ENCODE measurements at places on chromosomes 7 and 10.
A peak's percentile ranks its signal among the peaks of the same experiment; 100 is the strongest.

DNA sequence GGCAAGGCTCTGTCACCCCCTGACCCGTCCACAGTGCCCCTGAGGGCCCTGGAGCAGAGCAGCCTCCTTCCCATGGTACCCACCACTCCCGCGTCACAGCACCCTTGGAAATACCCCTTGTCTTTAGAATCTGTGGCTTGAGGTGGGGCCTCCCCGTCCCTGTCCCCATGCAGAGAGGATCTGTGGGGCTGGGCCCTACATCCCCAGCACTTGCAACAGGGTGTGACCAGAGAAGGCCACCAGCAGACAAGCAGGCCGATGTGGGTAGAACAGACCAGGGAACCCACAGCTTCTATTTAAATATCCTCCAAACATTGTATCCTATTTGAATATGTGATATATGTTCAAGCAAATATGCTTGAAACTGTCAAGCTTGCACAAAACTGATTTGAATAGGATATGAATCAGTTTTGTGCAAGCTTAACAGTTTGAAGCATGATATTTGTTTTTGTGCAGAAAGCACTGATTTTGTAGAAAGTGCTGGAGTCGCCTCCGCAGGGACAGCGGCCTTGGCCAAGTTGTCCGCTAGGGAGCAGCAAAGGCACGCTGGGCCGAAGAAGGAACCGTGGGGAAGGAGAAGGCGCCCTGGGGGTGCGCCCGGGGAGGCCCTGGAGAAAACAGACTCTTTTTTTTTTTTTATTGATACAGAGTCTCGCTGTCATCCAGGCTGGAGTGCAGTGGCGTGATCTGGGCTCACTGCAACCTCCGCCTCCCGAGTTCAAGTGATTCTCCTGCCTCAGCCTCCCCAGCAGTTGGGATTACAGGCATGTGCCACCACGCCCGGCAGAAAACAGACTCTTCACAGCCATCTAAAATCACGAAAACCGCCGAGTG, 2.2 kb downstream of the CFAP46 start:
- DNase-seq, result no peak

- DNase-seq, result no peak
These were observed 99.4 kb downstream of the MICALL2 start for GRCh38 chr7:1359681-1360485.

DNA sequence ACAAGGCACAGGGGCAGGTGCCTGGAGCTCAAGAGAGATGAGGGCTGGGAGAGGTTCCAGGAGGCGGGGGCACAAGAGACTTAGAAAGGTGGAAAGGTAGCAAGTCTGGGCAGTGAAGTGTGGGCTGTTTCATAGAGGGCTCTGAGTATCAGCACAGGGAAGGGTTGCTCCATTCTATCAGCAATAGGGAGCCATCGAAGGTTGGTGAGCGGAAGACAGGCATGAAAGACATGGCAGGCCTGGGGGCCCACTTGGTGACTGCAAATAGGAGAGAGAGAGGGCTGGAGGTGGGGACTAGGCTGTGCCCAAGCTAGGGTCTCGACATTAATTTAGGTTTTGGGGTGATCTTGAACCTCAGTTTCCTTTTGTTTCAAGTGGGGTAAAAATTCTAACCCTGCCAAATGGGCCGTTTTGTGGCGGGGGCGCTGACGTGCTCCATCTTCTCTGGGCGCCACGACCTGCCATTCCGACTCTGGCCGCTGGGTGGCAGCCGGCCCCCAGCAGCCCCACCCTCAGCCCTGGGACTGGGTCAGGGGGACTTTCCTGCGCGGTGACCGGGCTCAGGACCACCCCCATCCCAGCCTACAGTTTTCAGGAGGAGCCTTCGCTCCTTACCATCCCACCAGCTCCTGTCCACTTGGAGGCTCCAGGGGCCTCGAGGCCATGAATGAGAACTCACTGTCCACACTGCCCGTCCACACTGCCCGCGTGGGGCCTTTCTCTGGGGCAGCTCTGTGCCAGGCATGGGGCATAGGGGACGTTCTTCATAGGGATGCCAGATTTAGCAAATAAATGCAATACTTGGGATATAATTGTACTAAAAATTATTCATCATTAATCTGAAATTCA, 37.2 kb upstream of the PCBD1 start:
- peak; percentile 55 for DNase-seq

DNA sequence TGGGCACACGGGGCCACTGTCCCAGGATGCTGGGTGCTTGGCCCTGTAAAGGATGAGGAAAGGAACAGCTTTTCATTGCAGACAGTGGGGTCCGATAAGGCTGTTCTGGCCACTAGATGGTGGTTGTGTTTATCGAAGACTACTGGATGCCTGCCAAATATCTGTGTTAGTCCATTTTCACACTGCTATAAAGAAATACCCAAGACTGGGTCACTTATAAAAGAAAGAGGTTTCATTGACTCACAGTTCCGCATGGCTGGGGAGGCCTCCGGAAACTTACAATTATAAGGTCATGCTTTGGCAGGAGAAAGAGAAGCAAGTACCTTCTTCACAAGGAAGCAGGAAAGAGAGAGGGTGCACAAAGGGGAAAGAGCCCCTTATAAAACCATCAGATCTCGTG, 32.2 kb upstream of the GARS1 start:
- no peak for DNase-seq

DNA sequence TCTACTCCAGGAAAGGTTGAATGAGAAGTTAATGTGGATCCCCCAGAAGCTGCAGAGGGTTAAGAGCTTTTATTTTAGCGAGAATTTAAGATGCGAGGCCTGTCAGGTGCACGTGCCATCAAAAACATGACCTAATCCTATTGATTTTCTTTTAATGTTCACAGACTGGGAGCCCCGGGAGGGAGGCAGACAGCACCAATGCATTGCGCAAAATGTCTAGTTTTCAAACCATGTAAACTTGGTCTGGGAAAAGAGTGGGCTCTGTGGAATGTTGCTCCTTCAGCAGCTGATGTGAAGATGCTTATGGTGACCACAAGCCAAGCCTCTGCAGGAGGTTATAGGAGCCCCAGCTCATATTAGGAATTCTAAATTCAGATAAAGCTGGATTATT, 172.0 kb upstream of the ITGB1 start:
- no peak for DNase-seq

DNA sequence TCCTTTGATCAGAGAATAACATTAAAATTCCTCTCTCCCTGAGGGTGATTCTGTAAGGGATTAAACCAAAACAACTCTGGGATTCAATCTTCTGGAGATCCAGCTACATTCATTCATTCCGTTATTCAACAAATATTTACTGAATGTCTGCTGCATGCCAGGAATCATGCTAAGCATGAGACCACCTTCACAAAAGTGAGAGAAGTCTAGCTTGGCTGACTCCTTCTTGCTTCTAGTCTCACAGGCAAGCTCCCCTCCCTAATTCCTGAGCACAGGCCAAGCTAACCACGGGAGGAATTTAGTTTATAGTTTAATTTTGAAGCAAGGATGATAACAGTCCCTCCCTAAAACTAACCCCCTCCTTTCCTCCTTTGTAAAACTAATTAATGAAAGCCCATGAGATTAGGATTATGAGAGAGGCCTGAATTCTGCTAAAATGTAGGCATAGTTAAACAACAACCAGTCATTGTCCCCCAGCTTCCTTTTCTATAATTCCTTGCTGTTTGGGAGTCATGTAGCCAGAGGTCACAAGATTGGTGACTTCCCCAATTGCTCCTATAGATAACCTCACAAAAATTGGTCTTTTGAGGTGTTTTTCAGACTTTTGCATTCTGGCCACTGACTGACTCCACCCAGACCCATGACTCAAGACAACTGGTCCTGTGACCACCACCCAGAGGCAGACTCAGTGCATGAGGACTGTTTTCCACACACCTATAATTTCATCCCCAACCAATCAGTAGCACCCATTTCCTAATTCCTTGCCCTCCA, 113.5 kb downstream of the ITGB8 start:
- no peak for DNase-seq

GRCh38 chr7:158016180-158017097, 571.2 kb downstream of the PTPRN2 start:
- no peak for DNase-seq

DNA sequence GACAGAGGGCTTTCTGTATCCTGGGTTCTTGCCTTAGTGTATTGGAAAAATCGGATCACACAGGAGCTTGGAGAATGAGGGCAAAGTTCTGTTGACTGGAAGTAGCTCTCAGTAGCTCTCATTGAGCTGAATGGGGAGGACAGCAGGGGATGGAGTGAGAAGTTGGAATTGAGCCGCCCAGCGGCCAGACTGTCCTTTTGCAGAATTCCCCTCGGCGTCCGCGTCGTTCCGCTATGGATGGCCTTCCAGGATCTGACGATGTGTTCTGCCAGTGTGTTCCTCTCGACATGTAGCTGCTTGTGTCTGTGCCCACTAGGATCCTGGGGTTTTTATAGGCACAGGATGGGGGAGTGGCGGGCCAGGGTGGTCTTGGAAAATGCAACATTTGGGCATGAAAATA, 351.8 kb upstream of the SEMA3A start:
- no peak for DNase-seq

DNA sequence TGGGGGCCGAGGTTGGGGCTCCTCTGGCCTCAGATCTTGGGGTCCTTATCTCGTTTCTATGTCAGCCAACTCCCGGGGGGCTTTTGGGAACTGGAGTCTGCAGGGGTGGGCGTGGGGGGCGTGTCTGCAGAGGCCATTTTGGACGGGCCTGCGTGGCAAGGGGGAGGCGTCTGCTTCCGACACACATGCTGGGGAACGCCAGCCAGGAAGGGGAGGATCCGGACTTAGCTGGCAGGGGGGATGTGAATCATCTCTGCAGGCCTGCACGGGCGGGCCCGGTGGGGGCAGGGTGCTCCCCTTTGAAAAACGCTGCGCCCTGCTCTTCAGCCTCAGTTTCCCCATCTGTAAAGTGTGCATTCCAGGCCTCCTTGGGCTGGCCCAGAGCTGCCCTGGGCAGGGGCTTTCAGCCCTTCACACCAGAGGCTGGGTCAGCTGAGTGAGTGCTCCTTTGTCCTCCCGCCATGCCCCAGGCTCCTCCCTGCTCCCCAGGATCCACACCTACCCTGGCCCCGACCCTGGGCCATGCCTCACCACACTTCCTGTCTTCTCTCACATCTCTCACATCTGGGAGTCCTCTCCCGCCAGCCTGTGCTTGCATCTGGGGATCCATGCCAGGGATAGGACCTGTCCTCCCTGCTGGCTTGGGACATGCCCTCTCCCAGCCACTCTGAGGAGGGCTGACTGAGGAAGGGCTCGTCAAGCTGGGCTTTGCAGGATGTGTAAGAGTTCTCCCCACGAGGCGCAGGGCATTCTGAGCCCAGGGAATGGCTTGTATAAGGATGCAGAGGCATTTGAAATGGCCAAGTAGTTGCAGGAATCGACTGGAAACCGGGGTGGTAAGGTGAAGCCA, 172.6 kb upstream of the TNRC18 start:
- peak; percentile 42 for DNase-seq

DNA sequence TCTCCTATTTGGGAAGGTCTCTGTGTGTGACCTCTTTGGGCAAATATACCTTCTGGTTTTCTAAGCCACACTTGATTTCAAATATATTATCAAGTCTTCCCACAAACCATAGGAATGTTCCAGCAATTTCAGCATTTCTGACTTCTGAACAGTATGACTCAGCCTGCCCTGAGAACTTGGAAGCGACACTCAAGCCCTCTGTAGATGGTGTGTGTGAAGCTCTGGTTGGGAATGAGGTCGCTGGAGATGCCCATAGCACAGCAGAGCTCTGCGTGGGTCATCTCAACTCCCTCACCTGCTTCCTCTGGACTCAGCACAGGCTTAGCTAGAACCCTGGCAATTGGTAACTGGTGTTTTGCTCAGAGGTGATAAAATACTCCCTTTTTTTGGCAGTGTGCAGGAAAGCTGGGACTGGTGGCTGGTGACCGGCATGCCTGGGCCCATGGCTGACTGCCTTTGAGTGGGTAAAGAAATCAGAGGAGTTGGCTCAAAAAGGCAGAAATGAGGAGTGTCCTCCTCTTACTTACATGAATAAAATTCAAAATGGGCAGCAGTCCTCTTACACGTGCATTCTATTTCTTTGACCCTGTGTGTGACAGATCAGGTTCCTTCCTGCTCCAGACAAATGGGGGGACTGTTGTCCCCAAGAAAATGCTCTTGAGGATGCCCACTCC, 87.5 kb upstream of the NRP1 start:
- DNase-seq, result no peak

- DNase-seq, result no peak
These were observed 107.9 kb downstream of the PPP1R17 start for GRCh38 chr7:31794851-31795344.

DNA sequence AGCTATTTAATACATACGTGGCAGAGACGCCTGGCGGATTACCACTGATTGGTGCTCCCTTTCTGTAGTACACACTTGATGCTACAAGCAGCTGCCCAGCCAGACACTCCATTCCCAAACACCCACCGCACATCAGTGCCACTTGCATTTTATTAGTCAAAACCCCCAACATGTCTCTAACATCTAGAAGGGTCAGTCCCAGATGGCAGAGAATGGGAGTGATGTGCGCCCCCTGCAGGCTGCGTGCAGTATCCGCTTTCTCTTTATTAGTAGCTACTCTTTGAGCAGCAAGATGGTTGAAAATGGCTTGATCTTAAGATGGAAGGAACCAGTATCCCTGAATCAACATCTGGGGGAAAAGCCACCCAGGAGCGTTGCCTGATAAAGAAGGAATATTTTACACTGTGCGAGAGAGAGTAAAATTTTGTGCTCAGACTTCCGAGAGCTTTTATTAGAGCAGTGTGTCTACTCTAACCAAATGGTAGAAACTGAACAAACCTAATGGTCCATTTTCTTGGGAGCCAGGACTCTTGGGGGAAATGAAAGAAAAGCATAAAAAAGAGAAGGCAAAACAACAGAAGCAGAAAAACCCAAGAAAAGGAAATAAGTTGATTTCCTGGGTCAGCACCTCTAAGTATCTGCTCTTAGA, 78.3 kb downstream of the ST8SIA6 start:
- DNase-seq, result peak; percentile 16

GRCh38 chr7:37342688-37343471, 105.8 kb downstream of the ELMO1 start:
- DNase-seq, result peak; percentile 71

DNA sequence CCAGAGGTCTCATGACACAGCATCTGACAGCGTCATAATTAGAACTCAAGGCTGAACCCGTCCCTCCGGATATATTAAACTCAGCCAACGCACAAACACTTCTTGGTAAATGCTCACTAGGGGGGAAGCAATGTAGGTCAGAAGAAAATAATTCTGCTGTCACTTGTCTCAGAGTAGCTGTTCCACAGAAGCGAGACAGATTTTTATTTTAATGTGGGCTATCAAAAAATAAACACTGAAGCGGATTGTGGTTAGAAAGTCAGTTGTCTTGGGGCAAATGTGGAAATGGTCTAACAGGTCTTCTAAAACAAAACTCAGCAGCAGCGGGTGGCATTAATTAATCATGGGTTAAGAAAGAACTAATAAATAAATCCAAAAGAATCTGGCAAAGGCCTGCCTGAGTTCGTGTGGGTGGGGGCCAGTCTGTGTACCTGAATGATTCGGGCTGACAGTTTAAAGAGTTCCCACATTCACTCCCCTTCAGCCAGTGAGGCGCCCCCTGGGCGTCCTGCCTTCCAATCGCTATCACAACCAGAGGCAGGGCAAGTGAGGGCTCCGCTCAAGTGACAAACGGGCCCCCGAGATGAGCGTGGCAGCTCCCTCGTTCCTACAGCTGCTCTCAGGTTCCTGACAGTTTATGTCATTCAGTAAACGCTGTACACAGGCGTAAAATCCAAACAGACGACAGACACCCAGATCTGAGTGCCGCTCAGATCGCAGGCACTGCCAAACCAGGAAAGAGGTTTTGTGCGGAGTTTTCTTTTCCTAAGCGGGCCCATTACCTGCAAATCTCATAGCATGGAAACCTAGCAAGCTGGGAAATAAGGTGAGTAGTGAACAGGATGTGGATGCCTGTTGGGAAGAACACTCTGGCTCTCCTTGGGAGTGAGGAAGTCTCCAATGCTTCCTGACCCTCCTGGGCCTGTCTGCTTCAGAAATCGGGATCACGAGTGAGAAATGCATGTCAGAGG, 52.9 kb downstream of the NRAP start:
- no peak for DNase-seq
